ENCODE measurements at places on chromosomes 12 and 14.

DNA sequence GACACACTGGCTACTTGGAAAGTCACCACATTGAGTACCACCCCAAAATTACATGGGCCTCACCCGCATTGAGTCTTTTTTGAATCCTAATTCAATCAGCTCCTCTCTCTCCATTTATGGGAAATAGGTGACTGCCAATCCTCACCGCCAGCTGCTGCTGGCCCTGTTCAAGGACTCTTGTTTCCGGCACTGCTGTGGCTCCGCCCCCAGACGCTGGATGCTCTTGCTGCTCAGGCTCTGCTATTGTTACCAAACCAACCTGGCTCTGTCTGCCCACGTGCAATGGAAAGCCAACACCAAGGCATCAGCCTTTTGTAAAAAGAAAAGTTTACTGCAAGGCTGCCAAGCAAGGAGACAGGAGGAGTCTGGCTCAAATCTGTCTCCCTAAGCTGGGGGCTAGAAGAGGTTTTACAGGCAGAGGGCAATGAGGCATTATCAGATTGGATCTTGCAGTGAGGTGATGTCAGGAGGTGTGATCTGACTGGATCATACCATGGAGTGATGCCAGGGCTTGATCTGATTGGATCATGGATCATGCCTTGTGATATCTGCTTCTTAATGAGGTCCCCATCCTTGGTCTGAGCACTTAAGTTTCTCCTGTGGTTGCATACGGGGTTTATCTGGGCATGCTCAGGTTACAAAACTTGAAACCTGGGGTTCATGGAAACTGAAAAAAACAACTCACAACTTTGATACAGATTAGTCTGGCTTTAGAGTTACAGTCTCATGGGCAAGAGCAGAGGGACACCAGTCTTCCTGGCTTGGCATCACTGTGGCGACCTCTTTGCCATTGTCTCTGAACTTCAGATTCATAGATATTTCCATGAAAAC lies 117.1 kb upstream of the SLC35F4 start:
- DNase-seq, result peak; percentile 91

GRCh38 chr14:70361893-70362292 lies 2.4 kb upstream of the COX16 start:
- no peak for DNase-seq

GRCh38 chr12:132439333-132439904 lies 50.5 kb upstream of the FBRSL1 start:
- DNase-seq, result no peak

DNA sequence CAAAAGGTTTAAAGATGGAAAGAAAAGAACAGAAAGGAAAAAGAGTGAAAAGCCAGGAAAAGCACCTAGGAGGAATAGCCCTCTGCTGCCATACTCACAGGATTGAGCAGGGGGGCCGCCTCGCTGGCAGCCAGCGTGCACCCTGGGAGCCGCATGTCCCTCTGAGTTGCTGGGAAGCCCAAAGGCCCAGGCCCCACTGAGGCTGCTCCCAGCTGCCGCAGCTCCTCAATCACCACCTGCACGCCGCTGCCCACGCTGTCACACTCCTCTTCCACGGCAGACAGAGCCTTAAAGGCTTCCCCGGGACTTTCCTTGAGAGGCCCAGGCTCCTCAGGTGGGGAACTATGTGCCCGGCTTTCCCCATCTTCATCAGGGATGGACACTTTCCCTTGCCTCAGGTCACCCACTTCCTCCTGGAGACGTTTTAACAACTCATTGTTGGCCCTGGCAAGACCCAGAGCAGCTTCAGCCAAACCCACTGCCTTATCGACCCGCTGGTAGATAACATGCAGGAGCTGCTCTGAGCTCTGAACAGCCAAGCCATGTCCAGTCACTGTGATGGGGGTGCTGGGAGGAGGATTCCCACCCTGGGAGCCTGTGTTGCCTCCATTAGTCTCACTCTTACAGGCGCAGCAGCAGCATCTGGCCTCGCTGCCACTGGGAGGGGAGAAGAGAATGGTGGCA lies 11.5 kb downstream of the C14orf93 start:
- no peak for DNase-seq

DNA sequence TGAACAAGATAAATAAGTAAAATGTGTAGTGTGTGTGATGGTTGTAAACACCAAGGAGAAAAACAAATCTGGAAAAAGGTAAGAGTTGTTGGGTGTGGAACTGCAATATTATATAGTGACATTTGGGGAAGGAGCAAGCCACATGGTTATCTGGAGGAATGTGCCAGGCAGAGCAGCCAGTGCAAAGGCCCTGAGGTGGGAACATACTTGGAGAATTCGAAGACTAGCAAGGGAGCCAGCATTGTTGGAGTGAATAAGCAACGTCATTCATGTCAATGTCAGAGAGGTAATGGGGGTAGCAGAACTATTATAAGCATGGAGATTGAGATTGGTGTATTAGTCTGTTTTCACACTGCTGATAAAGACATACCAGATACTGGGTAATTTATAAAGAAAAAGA lies 241.5 kb upstream of the LHX5 start:
- DNase-seq, result no peak

GRCh38 chr12:21614506-21614905 lies 9.9 kb upstream of the GYS2 start:
- no peak for DNase-seq

DNA sequence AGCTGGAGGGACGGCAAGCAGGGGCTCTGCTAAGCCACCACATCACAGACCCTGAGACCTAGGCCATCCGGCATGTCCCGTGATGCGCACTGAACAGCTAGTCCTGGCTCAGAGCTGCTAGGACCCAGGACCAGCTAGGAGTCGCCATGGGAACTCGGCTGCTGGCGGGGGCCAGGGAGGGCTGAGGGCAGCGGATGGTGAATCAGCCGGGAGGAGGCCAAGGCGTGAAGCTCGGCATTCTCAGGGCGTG lies 5.1 kb downstream of the AHNAK2 start:
- DNase-seq, result peak; percentile 36

GRCh38 chr12:19819231-19819630 lies 379.9 kb downstream of the AEBP2 start:
- DNase-seq, result no peak

GRCh38 chr14:33254861-33255395 lies 316.2 kb downstream of the NPAS3 start:
- DNase-seq, result peak; percentile 49

DNA sequence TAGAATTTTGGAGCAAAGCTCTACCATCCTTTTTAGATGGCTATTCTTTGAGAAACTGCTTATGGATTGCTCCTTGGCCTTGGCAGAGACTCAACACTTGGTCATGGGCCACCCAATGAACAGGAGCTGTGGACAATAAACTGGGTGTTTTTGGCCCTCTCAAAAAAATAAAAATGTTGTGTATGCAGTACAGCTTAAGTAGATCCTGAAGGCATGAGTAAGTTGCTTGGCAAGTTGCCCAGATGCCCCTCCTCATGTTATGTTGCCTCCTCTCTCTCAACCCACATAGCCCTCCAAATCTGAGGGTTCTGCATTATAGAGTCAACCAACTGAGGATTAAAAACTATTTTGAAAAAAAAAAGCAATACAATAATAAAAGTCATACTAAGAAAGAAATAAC lies 124.9 kb downstream of the ATP23 start:
- no peak for DNase-seq

DNA sequence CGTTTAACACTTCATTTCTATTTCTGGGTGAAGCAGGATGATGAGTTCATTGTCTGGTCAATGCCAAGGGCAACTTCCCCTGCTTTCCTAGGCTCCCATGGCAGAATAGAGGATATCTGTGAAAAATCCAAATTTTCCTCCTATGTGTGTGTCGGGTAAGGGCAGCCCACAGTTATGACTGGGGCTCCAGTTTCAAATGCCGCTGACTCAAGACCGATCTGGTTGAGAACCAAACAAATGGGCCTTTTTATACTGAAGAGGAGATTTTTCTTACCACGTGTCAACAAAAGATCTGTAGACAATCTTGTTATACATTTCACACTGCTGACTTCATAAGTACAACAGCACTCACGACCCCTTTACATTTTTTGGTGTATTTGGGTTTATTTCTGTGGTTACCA lies 120.8 kb downstream of the CHST11 start:
- DNase-seq, result no peak

DNA sequence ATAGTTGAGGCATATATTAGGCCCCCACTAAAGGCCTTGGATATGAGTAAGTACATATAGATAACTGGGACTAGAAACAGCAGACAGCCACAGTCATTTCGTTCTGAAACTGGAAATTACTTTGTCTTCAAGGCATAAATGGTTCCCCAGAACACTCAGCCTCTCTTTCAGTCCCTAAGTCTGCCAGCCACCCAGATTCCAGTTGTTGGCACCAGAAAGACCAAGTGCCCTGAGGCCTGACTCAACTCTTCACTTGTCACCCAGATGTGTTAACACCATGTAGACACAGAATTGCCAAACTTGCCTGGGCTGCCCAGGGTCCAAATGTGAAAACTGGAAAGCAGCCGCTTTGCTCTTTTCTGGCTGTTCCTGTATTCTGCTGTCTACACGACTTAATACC lies 3.0 kb upstream of the LGALS3 start:
- DNase-seq, result no peak

DNA sequence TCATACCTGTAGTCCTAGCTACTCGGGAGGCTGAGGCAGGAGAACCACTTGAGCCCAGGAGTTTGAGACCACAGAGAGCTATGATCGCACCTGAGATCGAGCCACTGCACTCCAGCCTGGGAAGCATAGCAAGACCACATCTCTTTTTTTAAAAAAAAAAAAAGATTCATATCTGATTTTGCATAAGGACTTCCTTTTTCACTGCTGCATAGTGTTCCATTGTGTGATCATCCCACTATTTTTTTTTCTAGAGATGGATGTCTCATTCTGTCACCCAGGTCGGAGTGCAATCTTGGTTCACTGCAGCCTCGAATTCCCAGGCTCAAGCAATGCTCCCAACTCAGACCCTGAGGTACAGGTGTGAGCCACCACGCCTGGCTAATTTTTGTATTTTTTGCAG lies 50.4 kb downstream of the PHETA1 start:
- no peak for DNase-seq

DNA sequence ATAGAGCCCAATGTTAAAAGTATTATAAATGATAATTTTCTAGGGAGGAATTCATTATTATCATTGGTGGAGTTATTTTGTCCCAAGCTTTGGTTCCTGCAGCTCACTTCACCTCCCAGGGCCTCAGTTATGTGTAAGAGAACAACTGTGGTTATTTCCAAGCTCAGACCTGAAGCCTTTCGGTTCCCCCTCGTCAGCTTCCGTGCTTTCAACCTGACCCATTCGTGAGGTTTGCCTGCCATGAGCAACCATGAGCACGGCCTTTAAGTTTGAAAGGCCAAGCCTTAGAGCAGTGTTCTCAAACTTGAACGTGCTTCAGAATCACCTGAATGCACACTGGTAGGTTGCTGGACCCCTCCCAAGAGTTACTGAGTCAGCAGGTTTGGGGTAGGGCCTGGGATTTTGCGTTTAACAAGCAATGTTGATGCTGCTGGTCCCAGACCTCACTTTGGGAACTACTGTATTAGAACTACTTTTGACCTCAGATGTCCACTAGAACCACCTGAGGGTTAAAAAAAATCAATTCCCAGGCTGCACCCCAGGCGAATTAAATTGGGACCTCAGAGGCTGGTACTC lies 133.0 kb upstream of the PRMT8 start:
- no peak for DNase-seq

GRCh38 chr14:58455593-58456265 lies 28.2 kb downstream of the KIAA0586 start:
- DNase-seq, result peak; percentile 8

GRCh38 chr12:130672089-130672820 lies 43.8 kb downstream of the RIMBP2 start:
- DNase-seq, result no peak

DNA sequence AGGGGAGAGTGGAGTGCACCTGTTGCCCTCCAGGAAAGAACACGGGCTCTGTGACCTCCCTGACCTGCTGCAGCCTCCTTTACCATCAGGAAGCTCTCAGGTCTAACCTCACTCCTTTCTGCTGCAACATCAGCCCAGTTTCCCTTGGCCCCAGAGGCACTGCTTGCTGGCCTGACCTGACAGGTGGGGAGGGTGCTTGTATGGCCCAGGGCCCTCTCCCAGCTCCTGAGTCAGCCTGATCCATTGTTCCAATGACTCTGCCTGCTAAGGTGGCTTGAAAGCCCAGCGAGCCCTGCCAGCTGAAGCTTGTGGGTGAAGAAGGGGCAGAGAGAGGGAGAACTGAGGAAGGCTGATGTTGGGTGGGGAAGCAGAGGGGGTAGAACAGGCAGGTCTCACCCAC lies 13.2 kb upstream of the KRT78 start:
- no peak for DNase-seq

GRCh38 chr14:95297832-95298231 lies 21.9 kb downstream of the CLMN start:
- DNase-seq, result no peak

- DNase-seq, result peak; percentile 83
Measured at GRCh38 chr12:53757101-53757770, 5.5 kb upstream of the CISTR start.

DNA sequence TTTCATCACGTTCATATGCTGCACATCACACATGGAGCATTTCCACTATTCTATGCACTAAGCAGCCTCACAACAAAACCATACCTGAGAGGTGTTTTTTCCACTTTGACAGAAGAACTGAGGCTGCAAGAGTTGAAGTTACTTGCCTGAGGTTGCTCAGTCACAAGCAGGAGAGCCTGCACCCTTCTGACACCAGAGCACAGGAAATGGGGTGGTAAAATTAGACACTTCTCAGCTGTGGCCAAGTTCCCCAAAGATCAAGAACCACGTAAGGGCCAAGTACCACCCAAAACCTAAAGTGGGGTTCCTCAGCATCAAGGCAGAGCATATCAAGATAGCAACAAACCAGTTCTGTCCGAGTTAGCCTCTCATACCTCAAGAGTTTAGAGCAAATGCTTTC lies 185.8 kb downstream of the CAPZA3 start:
- DNase-seq, result no peak

- DNase-seq, result no peak
Measured at GRCh38 chr14:105918496-105919262, 392.3 kb downstream of the TMEM121 start.

DNA sequence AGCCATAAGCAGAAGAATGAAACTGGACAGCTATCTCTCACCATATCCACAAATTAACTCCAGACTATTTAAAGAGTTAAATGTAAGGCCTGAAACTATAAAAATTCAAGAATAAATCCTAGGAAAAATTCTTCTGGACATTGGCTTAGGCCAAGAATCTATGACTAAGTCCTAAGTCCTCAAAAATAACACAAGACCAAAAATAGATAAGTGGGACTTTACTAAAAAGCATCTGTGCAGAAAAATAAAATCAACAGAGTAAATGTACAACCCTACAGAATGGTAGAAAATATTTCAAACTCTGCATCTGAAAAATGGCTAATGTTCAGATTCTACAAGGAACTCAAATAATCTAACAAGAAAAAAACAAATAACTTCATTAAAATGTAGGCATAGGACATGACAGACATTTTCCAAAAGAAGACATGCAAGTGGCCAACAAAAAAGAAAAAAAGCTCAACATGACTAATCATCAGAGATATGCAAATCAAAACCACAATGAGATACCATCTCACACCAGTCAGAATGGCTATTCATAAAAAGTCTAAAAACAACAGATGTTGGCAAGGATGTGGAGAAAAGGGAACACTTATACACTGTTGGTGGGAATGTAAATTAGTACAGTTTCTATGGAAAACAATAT lies 61.0 kb upstream of the PPFIA2 start:
- no peak for DNase-seq
